Karpas-422 (cell line): ENCODE measurements at places on chromosomes 12 and 14.

DNA sequence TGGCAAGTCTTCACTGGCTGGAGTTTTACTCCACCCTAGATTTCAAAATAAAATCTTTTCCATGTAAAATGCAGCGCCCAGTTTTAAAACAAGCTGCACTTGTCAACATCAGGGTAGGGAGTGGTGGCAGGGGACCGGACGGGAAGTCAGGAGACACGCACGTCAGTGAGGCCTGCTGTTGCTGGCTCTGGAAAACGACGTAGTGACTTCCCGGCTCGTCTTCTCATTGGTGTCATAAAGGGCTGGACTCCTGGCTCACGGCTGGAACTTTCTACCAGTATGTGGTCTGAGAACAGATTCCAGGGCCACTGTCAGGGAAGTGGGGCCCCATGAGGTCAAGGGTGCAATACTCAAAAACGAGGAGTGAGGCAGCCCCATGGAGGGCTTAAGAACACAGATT lies 64.2 kb upstream of the FOXN3 start:
- no peaks in the 10 kb centered on the region for H3K4me1 ChIP-seq
- H3K36me3 ChIP-seq = no peaks in the 10 kb centered on the region
- DNase-seq = no peak
- no peak overlapping the region for H3K4me3 ChIP-seq
- H3K27ac ChIP-seq = no peak overlapping the region

GRCh38 chr14:89444044-89444443 lies 27.0 kb upstream of the FOXN3 start:
- no peaks in the 10 kb centered on the region for H3K27me3 ChIP-seq
- H3K27ac ChIP-seq = no peak overlapping the region
- H3K36me3 ChIP-seq = no peaks in the 10 kb centered on the region
- H3K4me1 ChIP-seq = peaks cover 8% of the 10 kb centered on the region
- no peak overlapping the region for H3K4me3 ChIP-seq

DNA sequence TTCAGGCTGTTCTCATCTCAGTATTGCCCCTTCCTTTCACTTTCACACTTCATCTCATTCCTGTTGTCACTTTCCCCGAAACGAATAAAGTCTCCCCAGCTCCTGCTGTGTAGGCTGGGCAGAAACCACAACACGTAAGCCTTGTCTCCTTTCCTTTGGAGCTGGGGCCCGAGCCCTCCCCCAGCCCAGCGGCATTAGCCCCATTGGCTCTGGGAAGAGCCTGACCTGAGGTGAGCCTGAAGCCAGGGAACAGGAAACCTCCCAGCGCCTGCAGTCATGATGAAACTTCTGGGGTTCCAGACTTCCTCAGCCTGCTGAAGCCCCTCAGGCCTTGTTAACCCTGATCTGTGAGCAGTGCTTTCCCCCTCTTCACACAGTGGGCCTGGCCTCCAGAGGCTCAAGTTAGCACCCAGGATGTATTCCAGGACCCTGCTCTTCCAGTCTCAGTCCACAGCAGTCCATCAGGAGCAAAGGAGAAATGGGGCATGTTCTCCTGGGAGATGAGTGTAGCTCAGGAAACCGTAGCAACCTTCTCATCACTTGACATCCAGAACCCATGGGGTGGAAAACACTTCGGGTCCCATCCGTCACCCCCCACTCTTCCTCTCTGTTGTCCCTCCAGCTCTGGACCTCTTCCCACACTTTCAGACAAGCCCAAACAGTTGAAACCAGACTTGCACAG lies 21.8 kb downstream of the VASH1 start:
- H3K36me3 ChIP-seq = peaks cover 4% of the 10 kb centered on the region; the same call in 1 of the 2 replicates
- H3K27me3 ChIP-seq = no peaks in the 10 kb centered on the region
- H3K4me1 ChIP-seq = no peaks in the 10 kb centered on the region
- DNase-seq = no peak

- H3K27me3 ChIP-seq = no peaks in the 10 kb centered on the region
- no peaks in the 10 kb centered on the region for H3K36me3 ChIP-seq
- DNase-seq = no peak
- peaks cover 10% of the 10 kb centered on the region for H3K4me1 ChIP-seq
Observed at GRCh38 chr12:57250541-57250940, 446 bp downstream of the STAC3 start.

GRCh38 chr12:83318386-83319098 lies 631.8 kb downstream of the TMTC2 start:
- no peaks in the 10 kb centered on the region for H3K36me3 ChIP-seq
- H3K27ac ChIP-seq = no peak overlapping the region
- no peak for DNase-seq
- H3K4me3 ChIP-seq = no peak overlapping the region

GRCh38 chr14:33393231-33393894 lies 454.7 kb downstream of the NPAS3 start:
- no peaks in the 10 kb centered on the region for H3K27me3 ChIP-seq
- H3K4me1 ChIP-seq = no peaks in the 10 kb centered on the region
- H3K27ac ChIP-seq = no peak overlapping the region
- no peak for DNase-seq
- H3K36me3 ChIP-seq = no peaks in the 10 kb centered on the region
- H3K4me3 ChIP-seq = no peak overlapping the region

- no peaks in the 10 kb centered on the region for H3K27me3 ChIP-seq
- no peak for DNase-seq
- H3K4me3 ChIP-seq = no peak overlapping the region
- H3K36me3 ChIP-seq = no peaks in the 10 kb centered on the region
- no peak overlapping the region for H3K27ac ChIP-seq
Observed at GRCh38 chr14:27553790-27554189, 956.0 kb upstream of the NOVA1 start.

DNA sequence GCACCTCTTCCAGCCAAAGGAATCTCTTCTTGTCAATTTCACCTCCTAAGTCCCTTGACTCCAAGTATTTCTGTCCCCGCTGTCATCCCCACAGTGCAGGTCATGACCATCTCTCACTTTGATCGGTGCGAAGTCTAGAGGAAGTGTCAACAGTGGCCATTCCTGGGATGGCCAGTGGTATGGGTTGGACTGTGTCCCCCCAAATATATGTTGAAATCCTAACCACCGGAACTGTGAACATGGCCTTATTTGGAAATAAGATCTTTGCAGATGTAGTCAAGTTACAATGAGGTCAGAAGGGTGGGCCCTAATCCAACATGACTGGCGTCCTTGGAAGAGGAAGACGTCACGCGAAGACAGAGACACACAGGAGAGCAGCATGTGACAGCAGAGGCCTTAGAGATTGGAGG lies 155.9 kb upstream of the PRMT8 start:
- DNase-seq = no peak
- H3K4me3 ChIP-seq = no peak overlapping the region
- no peak overlapping the region for H3K27ac ChIP-seq
- peaks cover 8% of the 10 kb centered on the region for H3K4me1 ChIP-seq

GRCh38 chr14:100165831-100166440 lies 6.5 kb upstream of the DEGS2 start:
- no peak overlapping the region for H3K4me3 ChIP-seq
- H3K27me3 ChIP-seq = no peaks in the 10 kb centered on the region
- H3K4me1 ChIP-seq = peaks cover 5% of the 10 kb centered on the region
- H3K27ac ChIP-seq = no peak overlapping the region

DNA sequence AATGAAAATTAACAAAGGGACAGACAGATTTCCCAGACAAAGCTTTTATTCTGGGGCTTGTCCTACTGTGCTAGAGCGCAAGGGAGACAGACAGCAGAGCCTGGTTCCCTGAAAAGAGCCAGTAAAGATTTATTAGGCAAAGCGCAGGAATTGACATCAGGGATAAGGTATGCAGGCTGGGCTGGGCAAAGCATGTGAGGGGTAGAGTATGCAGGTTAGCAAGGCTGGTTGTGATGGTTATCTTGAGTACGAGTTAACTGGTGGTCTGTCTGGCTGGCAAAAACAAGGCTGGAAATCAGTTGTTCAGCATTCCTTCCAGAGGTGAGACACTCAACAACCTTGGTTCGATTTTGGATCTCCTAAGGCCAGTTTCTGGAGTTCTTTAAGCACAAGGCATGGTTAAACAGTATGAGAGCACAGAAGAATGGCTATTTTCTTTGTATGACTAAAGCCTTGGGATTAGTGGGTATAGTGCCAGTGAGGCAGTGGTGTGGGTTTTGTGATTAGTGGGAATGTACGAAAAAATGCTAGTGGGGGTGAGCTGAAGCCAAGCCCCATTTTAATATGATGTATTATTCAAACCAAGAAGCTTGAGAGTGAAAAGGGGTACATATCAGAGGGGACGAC lies 30.9 kb downstream of the BTBD7 start:
- H3K27me3 ChIP-seq = no peaks in the 10 kb centered on the region
- H3K4me3 ChIP-seq = no peak overlapping the region
- no peak overlapping the region for H3K27ac ChIP-seq
- DNase-seq = no peak
- H3K4me1 ChIP-seq = peaks cover 3% of the 10 kb centered on the region; the same call in 1 of the 2 replicates

DNA sequence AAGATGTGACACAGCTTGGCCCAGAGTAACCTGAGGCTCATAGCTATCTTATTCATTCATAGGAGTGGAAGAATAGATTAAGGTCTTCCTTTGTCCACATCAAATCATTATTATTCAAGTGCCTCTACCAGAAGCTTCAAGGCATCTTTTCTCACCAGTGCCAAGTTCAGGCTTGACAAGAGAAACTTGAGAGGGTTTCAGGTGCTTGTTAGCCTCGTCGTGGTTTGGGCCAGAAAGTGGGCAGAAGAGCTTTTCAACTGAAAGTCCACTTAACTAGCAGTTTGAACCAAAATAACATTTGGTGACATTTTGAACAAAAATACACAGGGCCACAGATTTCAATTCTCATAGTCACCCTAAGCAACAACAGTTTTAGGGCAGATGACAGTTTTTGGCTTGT lies 1184.2 kb downstream of the FLRT2 start:
- H3K4me3 ChIP-seq = no peak overlapping the region
- no peak for DNase-seq
- H3K27ac ChIP-seq = no peak overlapping the region

DNA sequence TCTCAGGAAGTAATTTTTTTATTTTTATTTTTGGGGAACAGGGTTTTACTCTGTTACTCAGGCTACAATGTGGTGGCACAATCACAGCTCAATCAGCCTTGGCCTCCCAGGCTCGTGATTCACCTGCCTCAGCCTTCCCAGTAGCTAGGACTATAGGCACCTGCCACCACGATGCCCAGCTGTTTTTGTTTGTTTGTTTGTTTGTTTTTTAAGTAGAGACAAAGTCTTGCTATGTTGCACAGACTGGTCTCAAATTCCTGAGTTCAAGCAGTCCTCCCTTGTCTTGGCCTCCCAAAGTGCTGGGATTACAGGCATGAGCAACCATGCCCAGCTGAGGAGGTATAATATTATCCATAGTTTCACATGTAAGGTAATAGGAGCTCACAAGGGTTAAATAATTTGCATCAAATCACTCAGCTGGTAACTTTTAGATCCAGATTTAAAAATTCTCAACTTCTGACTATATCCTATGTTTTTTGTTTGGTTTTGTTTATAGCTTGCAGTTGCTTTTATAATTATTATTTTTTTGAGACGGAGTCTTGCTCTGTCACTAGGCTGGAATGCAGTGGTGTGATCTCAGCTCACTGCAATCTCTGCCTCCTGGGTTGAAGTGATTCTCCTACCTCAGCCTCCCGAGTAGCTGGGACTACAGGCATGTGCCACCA lies 629.3 kb downstream of the DIO2 start:
- H3K27me3 ChIP-seq = no peaks in the 10 kb centered on the region
- no peak for DNase-seq
- no peak overlapping the region for H3K27ac ChIP-seq
- no peak overlapping the region for H3K4me3 ChIP-seq
- peaks cover 25% of the 10 kb centered on the region for H3K4me1 ChIP-seq
- no peaks in the 10 kb centered on the region for H3K36me3 ChIP-seq

DNA sequence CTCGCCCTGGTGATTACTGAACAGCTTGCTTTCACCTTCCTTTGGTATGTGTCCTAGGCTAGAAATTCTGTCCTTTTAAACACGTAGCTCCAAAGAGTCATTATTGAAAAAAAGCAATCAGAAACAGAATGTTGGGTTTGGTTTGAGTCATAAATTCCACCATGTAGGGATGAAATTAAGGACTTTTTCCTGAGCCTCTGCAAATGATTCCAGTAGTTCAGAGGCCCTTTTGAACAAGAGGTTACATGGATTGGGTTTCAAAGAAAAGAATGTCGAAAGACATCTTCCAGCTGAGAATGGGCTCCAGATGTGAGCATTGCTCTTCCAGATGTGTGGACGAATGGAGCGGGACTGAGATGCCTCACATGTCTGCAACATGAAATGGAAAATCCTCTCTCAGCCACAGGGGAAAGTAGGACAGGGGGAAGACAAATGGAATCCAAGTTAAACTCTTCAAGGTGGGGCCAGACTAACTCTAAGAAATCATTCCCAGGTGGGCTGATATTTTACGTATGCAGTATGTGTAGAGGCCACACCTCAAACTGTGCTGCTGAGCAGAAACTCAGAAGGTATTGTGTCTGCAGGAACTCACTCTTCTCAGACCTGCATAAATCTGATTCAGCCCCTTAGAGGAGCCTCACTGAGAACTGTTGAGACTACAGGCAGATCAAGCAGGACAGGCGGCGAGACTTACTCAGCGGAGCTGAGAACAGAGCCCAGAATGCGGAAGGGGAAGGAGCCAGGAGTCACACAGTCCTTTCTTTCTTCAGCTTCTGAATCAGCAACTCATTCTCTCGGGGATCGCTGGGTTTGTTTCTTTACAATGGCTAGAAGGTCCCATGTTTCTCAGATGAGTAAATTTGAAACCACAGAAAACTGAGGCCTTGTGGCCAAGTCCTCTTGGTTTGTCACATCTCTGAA lies 23.3 kb upstream of the EMP1 start:
- no peak for DNase-seq
- H3K4me3 ChIP-seq = no peak overlapping the region
- no peaks in the 10 kb centered on the region; the same call in 1 of the 2 replicates for H3K27me3 ChIP-seq
- no peak overlapping the region for H3K27ac ChIP-seq
- no peaks in the 10 kb centered on the region for H3K36me3 ChIP-seq

GRCh38 chr12:40587421-40587820 lies 104.8 kb upstream of the CNTN1 start:
- 0 out of 2 replicates have a peak, but pooled peaks cover 2% of the 10 kb centered on the region for H3K27me3 ChIP-seq
- H3K27ac ChIP-seq = no peak overlapping the region
- no peaks in the 10 kb centered on the region for H3K4me1 ChIP-seq
- no peaks in the 10 kb centered on the region for H3K36me3 ChIP-seq

DNA sequence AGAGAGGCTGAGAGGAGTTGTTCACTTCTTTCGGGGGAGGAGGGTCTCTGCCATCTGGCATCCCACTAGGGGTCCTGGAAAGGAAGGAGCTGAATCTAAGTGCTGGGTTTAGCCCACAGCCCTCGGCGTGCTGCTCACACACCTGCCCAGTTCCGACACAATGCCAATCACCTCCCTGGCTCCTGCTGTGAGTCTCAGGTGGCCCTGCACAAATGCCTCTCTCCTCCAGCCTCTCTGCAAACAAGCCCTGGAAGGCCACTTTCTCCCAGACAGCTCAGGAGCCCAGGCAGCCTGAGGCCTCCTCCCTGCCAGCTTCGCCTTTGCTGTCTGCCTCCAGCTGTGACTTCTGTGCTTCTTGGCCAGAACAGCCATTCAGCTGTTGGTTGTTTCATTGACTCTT lies 51.2 kb downstream of the SMIM41 start:
- no peak for DNase-seq
- no peak overlapping the region for H3K4me3 ChIP-seq
- no peak overlapping the region for H3K27ac ChIP-seq

DNA sequence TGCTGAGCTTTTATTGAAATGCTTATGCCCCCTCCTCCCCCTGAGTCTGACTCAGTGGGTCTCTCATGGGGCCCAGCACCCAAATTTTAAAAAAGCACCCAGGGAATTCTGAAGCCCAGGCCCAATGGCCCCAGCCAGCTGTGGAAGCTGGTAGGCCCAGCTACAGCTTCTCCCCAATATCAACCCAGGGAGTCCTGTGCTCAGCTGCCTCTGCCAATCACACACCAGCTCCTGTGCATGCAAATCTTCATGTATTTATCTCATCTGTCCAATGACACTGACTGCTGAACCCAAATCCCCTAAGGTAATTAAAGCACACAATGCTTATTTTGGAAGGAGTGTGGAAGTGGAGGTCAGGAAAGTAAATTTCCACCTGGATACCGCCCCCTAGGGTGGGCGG lies 76.3 kb downstream of the CCDC88C start:
- H3K4me1 ChIP-seq = peaks cover 52% of the 10 kb centered on the region
- peak overlapping the region; percentile 69 for H3K27ac ChIP-seq
- DNase-seq = peak; percentile 67
- H3K4me3 ChIP-seq = no peak overlapping the region
